ENCODE measurements at places on chromosomes 12 and 14.

GRCh38 chr12:85681333-85681732 is 154.9 kb downstream of the RASSF9 start:
- DNase-seq: no peak

- DNase-seq: no peak
These were observed 91.8 kb downstream of the RGS6 start for GRCh38 chr14:72024043-72024407.

DNA sequence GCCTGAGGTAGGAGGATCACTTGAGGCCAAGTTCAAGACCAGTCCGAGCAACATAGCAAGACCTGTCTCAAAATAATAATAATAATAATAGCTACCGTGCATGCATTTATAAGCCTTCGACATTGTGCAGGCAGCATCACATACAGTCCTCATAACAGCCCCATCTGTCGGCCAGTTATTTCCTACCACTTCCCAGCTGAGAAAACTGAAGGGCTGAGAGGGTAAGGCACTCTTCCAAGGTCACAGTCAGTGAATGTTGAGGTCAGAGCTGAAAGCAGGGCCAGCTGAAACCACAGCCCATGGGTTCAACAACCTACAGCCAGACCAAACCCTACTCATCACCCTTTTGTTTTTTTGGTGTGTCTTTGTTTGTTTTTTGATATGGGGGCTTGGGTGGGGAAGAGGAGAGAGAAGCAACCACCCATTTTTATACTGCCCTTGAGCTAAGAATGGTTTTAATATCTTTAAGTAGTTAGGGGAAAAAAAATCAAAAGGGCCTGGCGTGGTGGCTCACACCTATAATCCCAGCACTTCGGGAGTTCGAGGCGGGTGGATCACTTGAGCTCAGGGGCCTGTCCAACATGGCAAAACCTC is 16.8 kb upstream of the ITPK1 start:
- DNase-seq: no peak

GRCh38 chr12:27733052-27733656 is 22.5 kb downstream of the MRPS35 start:
- no peak for DNase-seq

DNA sequence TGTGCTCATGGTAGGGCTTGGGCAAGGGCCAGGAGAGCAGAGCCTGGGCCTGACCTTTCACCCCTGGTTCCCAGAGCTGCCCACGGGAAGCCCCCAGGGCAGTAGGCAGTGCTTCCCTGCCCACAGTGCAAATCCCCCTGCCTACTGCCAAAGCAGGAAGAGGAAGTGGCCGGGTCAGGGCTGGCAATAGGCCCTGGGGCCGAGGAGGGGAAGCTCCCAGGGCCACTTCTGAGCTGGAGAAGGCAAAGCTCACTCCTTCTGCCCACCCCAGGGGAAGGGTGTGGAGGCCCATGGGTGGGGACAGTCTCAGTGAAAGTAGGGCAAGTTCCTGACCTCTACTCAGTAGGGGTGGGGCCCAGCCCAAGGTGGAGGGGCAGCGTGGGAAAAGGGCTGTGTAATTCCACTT is 5.4 kb upstream of the NR4A1 start:
- DNase-seq: no peak

DNA sequence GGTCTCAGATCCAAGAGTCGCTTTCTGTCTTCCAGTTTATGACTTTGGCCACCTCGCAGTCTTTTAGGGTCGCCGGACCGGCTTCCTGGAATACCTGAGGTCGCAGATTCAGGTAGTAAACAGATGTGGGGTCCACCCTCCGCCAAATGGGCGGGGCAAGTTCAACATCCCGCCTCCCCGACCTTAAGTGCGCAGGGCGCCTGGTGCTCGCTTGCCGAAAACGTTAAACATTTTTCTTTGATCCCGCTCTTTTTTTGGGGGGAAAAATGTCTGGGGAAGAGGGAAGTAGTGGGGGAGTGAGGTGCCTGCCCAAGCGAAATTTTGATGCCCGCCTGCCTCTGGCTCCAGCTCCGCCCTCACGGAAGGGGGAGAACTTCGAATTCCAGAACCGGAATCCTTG is 73.9 kb upstream of the TBX5 start:
- no peak for DNase-seq

GRCh38 chr14:58824106-58824505 is 186.3 kb downstream of the DACT1 start:
- DNase-seq: no peak

- no peak for DNase-seq
These were observed 310.0 kb downstream of the ADAMTS20 start for GRCh38 chr12:43241986-43242385.

- no peak for DNase-seq
These were observed 14.8 kb downstream of the BCL11B start for GRCh38 chr14:99257122-99257672.

- DNase-seq: no peak
These were observed 59.8 kb downstream of the SERPINA3 start for GRCh38 chr14:94671870-94672444.

DNA sequence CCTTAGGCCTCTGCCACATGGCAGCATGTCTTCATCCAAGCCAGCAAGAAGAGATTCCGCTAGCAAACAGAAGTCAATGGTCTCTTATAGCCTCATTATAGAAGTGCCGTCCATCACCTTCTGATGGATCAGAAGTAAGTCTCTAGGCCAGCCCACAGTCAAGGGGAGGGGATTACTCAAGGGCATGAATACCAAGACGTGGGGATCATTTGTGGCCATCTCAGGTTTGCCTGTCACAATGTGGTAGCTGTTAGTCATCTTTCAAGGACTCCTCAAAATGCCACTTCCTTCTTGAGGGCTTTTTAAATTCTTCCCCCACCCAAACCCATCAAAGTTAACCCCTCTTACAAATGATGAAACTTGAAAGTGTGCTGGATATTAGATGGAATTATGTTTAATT is 8.1 kb upstream of the ADCY6 start:
- DNase-seq: no peak

DNA sequence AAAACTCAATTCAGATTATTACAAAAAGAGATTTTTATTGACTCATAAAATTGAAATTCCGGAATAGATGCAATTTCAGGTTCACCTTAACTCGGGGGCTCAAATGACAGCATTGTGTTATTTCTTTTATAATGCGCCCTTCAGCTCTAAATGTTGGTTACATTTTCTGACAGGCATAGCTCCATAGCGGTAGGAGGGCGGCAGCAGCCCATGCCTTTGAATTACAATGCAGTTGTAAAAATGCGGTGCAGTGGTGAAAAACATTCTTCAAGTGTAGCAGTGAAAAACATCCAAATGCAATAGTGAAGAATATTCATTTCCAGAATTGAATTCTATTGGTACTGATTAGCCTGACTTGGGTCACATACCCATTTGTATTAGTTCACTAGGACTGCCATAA is 215.3 kb upstream of the PKP2 start:
- DNase-seq: no peak

DNA sequence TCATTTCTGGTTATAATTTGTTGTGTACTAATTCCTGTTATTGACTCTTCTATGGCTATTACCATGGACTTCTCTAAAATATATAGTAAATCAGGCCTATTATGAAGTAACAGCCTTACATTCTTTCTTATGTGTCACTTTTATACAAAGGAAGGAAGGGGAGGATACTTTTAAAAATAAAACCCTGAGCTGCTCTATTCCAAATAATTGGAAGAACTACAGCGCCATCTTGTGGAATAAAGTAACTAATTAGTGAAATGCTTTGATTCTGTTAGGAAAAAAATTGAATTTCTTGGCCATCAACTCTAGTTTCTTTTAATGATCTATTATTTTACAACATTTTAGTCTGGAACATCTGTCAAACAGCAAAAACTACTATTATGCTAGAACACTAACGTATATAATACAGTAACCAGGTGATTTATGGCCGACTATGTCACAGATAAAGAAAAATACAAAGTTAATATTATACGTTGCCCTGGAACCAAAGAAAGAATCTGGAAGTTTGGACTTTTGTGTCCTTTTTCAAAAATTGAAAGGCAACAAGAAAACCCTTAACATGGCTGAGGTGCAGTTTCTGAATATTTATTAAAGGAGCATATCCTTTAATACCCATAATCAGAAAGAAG is 55.0 kb upstream of the NELL2 start:
- no peak for DNase-seq

GRCh38 chr14:78902010-78902623 is 731.9 kb downstream of the NRXN3 start:
- DNase-seq: no peak

- no peak for DNase-seq
These were observed 28.2 kb downstream of the TTC7B start for GRCh38 chr14:90788031-90788430.

DNA sequence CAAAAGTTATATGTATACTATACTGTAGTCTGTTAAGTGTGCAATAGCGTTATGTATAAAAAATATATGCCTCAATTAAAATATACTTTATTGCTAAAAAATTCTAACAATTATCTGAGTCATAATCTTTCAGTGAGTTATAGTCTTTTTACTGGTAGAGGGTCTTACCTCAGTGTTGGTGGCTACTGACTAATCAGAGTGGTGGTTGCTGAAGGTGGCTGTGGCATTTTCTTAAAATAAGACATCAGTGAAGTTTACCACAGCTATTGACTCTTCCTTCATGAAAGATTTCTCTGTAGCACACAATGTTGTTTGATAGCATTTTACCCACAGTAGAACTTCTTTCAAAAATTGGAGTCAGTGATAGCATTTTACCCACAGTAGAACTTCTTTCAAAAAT is 23.4 kb downstream of the POLR3B start:
- DNase-seq: no peak

GRCh38 chr12:132629330-132629729 is 10.8 kb downstream of the P2RX2 start:
- no peak for DNase-seq

- no peak for DNase-seq
These were observed 14.8 kb upstream of the EDDM3A start for GRCh38 chr14:20730891-20731290.

GRCh38 chr12:51751661-51752060 is 96.9 kb downstream of the FIGNL2 start:
- no peak for DNase-seq

DNA sequence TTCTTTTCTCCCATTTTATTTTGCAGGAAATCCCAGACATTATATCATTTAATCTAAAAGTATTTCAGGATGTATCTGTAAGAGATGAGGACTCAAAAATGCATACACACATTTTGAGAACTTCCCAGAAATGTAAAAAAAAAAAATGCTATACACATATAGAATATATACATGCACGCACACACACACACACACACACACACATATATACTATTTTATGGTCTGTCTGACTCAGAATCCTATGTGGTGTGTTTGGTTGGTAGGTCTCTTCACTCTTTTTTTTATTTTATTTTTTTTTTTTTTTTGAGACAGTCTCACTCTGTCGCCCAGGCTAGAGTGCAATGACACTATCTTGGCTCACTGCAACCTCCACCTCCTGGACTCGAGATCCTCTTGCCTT is 65.5 kb downstream of the FBXO34 start:
- DNase-seq: no peak

GRCh38 chr12:78563826-78564225 is 300.7 kb upstream of the SYT1 start:
- no peak for DNase-seq

DNA sequence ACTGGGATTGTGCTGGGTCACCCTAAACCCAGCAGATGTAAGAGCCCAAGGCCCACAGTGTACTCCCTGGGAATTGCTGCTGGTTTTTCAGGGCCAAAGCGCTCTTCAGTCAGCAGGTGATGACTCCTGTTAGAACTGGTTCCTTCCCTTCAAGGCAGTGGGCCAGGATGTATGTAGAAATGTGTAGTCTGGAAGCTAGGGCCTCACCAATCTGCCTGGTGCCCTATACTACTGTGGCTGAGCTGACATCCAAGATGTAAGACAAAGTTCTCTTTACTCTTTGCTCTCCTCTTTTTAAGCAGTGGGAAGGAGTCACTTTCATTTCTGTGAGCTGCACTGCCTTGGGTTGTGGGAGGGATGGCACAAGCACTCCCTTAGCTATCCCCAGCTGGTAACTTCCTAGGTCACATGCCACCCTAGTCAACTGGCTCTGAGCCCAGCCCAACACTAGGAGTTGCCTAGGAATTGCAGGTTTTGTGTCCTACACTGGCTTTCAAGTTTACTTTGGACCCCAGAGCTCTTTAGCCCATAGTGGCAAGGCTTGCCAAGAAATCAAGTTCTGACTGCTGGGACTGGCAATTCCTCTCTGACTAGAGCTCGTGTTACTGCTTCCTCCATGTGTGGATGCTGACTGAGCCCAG is 249.2 kb downstream of the C12orf50 start:
- no peak for DNase-seq

DNA sequence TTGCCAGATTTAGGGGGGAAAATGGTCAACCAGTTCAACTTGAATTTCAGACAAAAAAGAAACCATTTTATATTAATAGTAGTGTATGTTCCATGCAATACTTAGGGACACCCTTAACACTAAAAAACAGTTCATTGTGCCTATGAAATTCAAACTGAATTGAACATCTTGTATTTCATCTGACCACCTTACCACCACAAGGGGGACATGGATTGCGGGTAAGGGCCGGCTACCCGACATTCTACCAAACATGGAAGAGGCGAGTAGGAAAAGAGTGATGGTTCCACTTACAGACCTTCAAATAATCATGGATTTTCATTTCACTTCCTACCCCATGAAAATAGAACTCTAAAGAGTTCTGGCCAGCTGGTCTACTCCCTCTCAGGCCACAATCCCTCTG is 10.3 kb upstream of the STK38L start:
- DNase-seq: no peak

DNA sequence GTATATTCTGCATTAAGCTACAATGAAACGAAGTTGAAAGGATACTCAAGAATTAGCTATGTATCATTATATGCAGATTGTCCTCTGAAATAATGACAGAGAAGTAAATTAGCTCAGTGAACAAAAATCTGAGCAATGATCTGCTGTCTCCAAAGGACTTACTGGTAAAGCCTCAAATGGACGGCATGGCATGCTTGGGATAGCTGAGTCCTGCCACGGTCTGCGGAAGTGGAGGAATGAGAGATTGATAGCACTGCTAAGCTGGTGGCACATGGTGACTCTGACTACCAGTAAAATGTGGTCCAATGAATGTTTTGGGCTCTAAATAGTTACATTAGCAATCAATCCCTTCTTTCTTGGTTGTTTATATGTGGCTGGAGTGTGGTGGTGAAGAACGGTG is 3.7 kb upstream of the DENND5B start:
- DNase-seq: no peak

DNA sequence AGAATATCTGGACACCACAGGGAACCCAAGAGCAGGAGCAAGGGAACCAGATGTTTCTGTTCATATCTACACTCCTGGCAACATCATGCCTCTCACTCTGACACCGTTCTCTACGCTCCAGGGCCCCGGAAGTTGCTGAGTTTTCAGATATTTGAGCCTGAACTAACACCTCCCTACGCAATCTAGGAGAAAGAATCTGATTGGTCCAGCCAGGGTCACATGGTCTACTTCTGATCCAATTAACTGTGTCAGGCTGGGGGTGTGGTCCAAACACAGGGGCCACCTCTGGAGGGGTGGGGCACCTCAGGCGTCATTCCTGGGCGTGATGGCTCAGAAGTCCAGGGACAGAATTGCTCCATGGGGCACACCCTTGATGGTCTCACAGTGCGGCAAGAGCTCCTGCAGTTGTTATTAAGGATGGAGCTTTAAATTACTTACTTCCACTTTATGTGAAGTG is 165.5 kb downstream of the PTPN11 start:
- no peak for DNase-seq

All from stimulated activated CD4-positive, alpha-beta T cell treated with anti-CD3 and anti-CD28 coated beads, Interleukin-1b, Interleukin-23, amount 100 ng/mL, for 1 hour (primary cell).